Stimulated activated CD8-positive, alpha-beta memory T cell treated with anti-CD3 and anti-CD28 coated beads, Interleukin-15, amount 100 ng/mL, for 24 hours (primary cell): ENCODE measurements at places on chromosomes 1 and 21.
A peak's percentile ranks its signal among the peaks of the same experiment; 100 is the strongest.

- DNase-seq = peak; percentile 51
Measured at GRCh38 chr1:31705080-31705866, 1.5 kb upstream of the COL16A1 start.

DNA sequence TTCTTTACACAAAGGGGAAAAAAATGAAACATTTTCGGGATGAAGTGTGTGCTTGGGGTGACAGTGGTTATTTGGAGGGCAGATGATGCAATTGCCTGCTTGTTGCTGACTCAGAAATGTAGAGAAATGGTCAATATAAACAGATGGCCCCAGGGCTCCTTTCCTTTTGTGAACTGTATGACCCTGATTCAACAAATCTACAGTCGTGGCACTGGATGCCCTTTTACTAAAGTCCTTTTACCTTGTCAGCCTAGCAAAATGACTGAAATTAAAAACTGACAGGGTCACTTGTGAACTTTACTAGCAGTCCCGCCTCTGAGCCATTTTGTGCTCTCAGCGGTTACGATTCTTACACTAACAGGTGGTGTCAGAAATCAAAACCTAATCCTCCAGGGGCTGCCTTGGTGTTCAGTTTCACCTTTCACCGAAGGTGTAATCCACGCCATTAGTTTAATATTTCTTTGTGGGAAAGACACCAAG is 49.8 kb downstream of the GREM2 start:
- no peak for DNase-seq

- DNase-seq = no peak
Measured at GRCh38 chr1:21782349-21782867, 541 bp downstream of the USP48 start.

DNA sequence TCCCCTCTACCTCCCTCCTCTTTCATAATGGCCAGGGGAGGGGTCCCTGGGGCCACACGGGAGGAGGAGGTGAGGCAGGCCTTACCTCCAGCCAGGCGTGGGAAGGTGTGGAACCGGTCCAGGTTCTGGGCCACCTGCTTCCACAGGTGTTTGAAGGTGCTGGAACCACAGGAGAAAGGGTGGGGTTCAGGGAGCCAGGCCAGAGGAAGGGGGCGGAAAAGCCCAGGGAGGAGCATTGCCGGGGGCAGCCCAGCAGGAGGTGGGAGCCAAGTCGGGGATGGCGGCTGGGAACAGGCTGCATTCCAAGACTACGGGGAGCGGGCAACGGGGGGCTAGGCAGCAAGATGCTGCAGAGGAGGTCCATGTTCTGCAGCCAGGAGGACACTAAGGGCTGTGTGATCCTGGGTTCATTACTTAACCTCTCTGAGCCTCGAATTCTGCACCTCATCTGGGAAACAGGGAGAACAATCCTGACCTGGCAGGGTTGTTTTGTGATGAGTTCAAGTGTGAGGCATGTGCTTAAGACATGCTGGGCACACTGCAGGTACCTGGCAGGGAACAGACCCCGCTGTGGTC is 19.8 kb upstream of the TAS1R2 start:
- DNase-seq = no peak

DNA sequence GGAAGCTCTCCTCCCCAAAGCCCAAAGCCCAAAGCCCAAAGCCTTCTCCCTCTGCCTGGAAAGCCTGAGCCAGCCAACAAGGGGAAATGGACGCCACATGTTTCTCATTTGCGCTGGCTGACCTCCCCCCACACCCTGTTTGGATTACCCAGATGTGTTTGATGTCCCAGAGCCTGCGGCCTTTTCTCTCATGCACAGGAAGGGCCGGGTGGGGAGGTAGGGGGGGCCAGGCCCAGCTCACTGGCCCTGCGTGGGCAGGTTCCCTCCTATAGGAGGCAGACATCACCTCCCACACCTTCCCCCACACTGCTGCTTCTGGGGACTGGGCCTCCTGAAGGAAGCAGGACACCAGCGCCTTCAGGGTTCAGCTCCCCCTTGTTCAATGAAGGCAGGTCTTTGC is 116.3 kb downstream of the NAV1 start:
- no peak for DNase-seq

DNA sequence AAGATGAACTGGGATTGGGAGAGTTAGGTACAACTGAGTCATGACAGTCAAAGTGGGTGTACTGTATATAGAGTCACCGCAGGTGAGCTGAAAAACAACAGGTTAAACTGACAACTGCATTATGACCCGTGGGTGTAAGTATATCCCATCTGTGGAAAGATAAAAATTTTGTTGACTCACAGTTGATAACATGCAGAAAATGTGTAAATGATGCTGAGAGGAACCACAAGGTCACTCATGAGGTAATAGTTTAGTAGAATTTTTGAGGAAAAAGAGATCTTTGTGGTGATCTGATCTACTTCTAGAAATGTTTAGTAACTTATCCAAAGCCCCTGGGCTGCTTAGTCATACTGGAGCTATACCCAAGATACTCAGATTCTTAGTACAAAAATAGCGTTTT is 838 bp downstream of the OR2C3 start:
- DNase-seq = no peak

- DNase-seq = no peak
Measured at GRCh38 chr1:244945109-244945671, 80.8 kb upstream of the HNRNPU start.

DNA sequence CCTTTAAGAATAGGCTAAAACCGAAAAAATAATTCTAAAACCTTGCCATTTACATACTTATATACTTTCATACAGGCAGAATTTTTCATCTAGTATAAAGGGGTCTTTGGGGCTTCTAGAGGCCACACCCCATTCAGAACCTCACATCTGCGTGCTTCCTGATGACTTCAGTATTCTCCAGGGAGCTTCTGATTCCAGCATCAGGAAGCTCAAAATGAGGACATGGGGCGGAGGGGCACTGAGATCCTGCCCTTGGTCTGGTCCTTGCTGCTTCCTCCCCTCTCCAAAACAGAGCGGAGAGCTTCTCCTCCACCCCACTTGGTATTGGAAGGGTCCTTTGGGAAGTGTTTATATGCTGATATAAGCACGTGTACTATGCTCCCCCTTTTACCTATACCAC is 13.8 kb downstream of the PAX7 start:
- no peak for DNase-seq

GRCh38 chr1:21926814-21927532 is 10.1 kb downstream of the HSPG2 start:
- no peak for DNase-seq

GRCh38 chr1:60503266-60503925 is 429.8 kb upstream of the C1orf87 start:
- DNase-seq = no peak

- no peak for DNase-seq
Measured at GRCh38 chr1:53573522-53573921, 114.3 kb downstream of the DMRTB1 start.

DNA sequence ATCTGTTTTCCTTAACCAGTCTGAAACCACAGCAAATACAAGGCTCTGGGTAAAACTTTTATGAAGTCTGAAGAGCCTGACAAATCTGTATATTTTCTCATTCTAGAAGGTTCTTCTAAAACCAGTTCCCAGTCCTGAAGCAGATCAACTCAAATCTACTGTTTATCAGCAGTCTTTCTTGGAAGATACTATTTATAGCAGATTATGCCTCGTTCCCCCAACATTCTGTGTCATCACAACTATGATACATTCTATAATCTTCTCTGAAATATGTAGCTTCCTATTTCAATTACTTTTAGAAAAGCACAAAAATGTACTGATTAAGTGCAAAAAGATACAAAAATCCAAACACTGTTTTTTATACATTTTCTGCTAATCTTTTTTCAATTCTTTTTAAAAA is 67.5 kb downstream of the NIBAN1 start:
- DNase-seq = no peak

- DNase-seq = no peak
Measured at GRCh38 chr1:204567071-204567470, 50.9 kb downstream of the MDM4 start.

DNA sequence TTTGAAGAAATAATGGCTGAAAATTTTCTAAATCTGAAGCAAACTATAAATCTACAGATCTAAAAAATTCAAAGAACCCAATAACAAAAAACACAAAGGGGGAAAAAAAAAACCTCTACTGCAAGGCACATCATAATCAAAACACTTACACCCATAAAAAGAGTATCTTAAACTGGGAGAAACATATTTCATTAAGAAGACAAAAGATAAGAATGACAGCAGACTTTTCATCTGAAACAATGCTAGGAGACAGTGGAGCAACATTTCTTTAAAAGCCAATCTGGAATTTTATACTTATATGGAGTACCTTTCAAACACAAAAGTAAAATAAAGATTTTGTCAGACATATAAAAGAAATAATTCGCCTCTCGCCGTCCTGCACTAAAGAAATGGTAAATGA is 49.1 kb downstream of the COP1 start:
- no peak for DNase-seq

- no peak for DNase-seq
Measured at GRCh38 chr1:1567152-1567875, 7.3 kb downstream of the SSU72 start.

- DNase-seq = no peak
Measured at GRCh38 chr1:66166753-66167152, 367.2 kb upstream of the SGIP1 start.
